AG20443 (cell line): ENCODE measurements at places on chromosomes 3 and 15.
A peak's percentile ranks its signal among the peaks of the same experiment; 100 is the strongest.

GRCh38 chr15:95494971-95495541 is 835.4 kb upstream of the NR2F2 start:
- DNase-seq: no peak

- DNase-seq: no peak
These were observed 25.6 kb upstream of the CCDC50 start for GRCh38 chr3:191303596-191303995.

DNA sequence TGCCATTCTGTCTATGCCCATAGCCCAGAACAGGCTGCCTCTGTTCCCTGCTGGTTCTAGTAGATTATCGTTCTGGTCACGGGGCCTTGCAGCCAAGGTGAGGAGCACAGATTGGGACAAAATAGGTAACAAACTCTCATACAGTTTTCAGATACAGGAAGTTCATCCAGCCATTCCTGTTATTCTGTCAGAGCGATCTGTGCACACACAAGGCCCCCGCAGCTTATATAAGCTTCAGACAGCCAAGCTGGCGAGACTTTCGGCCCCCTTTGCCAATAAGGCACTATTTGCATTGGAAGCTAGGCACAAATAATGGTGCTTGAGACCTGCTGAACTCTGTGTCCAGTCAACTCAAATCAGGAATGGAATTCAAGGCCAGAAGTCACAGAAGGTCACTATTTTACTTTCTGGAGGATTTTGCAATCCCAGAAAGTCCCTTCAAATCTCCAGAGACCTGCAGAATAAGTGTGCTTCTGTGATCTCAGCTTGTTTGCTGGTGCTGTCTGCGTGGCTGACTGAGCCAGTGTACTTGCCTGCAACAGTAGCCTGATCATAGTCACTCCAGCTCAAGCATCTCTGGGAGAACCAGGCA is 69.4 kb downstream of the BFSP2 start:
- DNase-seq: no peak

- DNase-seq: no peak
These were observed 211.1 kb downstream of the SLC9A9 start for GRCh38 chr3:143637133-143637532.

DNA sequence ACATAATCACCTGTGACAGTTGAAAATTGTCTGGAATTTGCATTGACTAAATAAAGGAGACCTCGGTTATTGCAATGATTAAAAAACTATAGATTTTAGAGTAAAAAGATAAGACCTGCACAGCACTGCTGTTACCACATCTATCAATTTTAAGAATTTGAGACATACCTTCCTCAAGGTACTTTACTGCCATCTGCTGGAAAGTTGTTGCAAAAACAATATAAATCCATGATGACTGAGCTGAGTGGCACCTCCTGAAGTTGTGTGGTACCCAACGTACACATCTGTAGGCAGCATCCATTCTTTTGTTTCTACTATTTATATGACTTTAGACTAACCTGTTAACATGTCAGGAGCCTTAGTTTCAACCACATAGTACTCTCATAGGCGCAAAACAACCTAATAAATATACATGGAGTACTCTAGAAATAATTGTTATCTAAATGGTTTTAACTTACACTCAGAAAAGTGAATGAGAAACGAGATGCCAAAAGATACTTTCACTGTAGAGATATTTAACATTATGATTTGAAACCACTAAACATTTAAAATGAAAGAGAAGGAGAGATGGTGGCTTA is 106.7 kb downstream of the GHSR start:
- peak; percentile 50 for DNase-seq

GRCh38 chr3:157447026-157447694 is 10.5 kb downstream of the PTX3 start:
- DNase-seq: peak; percentile 35

DNA sequence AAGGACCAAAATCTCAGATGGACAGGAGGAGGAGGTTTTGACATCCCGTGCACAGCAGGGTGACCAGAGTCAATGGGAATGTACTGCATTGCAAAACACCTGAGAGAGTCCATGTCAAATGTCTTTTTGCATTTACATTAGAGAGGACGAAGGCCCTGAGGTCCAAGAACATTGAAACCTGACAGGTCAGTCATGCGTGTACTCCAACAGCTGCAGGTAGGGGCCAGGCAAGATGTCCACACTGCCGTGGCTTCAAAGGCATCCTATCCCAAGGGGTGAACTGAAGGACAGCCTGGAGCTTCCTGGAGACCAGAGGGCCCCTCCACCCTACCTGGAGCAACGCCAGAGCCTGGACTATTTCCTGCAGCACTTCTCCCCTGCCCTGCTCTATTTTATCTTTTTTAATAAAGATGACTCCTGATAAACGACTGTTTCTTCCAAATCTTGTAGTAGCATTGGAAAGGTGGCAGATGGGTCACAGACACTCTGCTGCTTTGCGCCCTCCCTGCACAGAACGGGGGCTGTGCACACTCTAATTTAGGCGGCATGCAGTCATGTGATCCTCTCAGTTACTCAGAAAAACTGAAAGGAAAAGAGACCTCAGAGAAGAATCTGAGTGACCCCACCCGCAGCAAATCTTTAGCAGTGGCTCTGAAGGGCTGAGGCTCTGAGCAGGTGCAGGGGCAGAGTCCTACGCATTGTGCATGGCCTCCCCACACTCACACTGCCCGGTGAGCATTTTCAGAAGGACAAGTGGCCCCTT is 68.2 kb downstream of the HMCES start:
- no peak for DNase-seq

GRCh38 chr15:95291898-95292472 is 1038.5 kb upstream of the NR2F2 start:
- peak; percentile 26 for DNase-seq

- DNase-seq: no peak
These were observed 199.8 kb downstream of the THSD4 start for GRCh38 chr15:71314956-71315537.

- DNase-seq: no peak
These were observed 195.1 kb upstream of the CBLB start for GRCh38 chr3:106063909-106064308.

GRCh38 chr15:66635817-66636216 is 66.2 kb upstream of the SMAD6 start:
- DNase-seq: no peak

GRCh38 chr15:90351479-90352106 is 491 bp upstream of the ZNF774 start:
- DNase-seq: no peak

- DNase-seq: peak; percentile 41
These were observed 108.2 kb upstream of the UBE2E2 start for GRCh38 chr3:23094890-23095462.

GRCh38 chr3:4264040-4264439 is 39.1 kb upstream of the SETMAR start:
- no peak for DNase-seq

DNA sequence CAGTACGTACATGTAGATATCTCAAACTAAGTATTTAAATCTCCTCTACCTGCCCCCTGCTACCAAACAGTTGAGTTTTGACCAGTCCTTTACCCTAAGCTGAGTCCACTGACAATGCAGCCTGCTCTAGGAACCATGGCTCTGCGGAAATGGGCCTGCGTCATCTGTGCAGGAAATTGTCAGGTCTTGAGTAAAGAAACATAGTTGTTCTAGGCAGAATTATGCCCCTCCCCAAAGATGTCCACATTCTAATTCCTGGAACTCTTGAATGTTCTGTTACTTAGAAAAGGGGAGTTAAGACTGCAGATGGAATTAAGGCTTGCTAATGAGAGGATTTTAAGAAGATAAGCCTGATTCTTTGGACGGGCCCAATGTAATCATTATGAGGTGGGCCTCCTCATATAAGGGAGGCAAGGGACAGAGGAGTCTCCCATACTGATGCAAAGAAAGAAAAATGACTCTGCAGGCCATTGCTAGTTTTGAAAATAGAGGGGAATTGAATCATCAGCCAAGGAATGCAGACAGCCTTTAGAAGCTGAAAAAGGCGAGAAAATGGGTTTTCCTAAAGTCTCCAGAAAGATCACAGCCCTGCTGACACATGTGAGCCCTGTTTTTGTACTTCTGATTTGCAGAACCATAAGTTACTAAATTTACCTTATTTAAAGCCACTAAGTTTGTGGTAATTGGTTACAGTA is 5.5 kb upstream of the VGLL3 start:
- DNase-seq: no peak

GRCh38 chr3:170982733-170983132 is 43.8 kb downstream of the SLC2A2 start:
- no peak for DNase-seq

DNA sequence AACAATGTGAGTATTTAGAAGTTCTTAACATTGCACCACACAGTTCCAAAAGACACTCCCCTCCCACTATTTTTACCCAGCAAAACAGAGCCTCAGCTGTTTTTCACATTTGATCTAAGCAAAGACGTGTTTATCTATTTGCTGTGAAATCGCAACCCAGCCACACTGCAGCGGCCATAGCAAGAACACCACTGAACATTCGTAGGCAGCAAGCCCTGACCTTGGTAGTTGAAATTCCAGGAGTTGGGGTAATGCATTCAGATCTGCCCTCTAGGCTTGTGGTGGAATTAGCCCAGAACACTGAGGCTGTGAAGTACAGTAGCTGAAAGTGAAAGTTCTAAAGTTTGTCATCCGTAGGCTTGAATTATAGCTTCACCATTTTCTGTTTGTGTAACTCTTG is 17.1 kb upstream of the SLC24A5 start:
- no peak for DNase-seq

DNA sequence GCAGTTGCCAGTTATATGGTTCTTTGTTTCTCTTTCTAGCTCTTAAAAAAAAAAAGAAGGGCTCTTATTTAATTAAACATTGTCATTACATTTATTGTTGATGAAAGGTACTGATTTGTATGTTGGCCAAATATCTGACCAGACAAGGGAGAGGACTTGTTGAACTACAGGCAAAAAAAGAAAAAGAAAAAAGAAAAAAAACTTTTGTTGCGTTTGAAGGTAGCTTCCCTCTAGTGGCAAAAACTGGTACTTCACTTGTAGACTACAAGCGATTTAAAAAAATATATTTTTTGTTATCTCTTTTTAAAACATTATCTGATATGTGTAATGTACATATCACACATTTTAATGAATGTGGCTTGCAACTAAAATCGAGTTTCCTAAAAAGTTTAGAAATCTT is 280.6 kb downstream of the ROBO2 start:
- DNase-seq: no peak

GRCh38 chr3:72728958-72729467 is 119.2 kb downstream of the SHQ1 start:
- no peak for DNase-seq

GRCh38 chr3:155078711-155079467 is 1.2 kb upstream of the MME start:
- no peak for DNase-seq

- DNase-seq: no peak
These were observed 182.2 kb downstream of the RAP2B start for GRCh38 chr3:153343988-153344782.

- no peak for DNase-seq
These were observed 208.0 kb downstream of the MECOM start for GRCh38 chr3:169455472-169455871.

GRCh38 chr15:63067976-63068743 is 25.6 kb downstream of the TPM1 start:
- DNase-seq: no peak

- no peak for DNase-seq
These were observed 249.3 kb downstream of the UBE2E2 start for GRCh38 chr3:23452408-23452807.
